ENCODE measurements at places on chromosomes 13 and 19. TPM values are rescaled to one million over a fixed set of nuclear protein-coding genes. Genes with fewer than 3 reads are reported as not detected.

Gene ZNF66
- 3.1 TPM for total RNA-seq

Gene PLVAP
- total RNA-seq, result not detected

Gene PCDH8
- not detected for total RNA-seq

Gene IGFL3
- 0.49 TPM for total RNA-seq

Gene NANOS3
- 0.49 TPM for total RNA-seq

Gene ZGLP1
- 1.8 TPM for total RNA-seq

Gene CGB5
- 0.16 TPM for total RNA-seq

Gene PRR22
- 0.49 TPM for total RNA-seq

Gene CEACAM20
- total RNA-seq, result not detected

Gene SIGLEC12
- total RNA-seq, result not detected

Gene TPGS1
- total RNA-seq, result 61.0 TPM

Gene PROZ
- total RNA-seq, result not detected

Gene URAD
- total RNA-seq, result not detected

Gene TEX26
- total RNA-seq, result not detected

Gene IL17D
- 0.16 TPM for total RNA-seq

Gene ILF3
- 112 TPM for total RNA-seq

Gene SBK3
- total RNA-seq, result 0.81 TPM

Gene ETV2
- 0.65 TPM for total RNA-seq

Gene CNFN
- total RNA-seq, result not detected

Gene ACTL9
- total RNA-seq, result not detected

Gene CYP2F1
- total RNA-seq, result not detected

Gene LILRB5
- not detected for total RNA-seq

Gene DACT3
- 9.7 TPM for total RNA-seq

Gene ERICH4
- not detected for total RNA-seq

Gene PRKACA
- total RNA-seq, result 61.8 TPM

Gene PLEKHG2
- 41.9 TPM for total RNA-seq

Gene ZNF837
- 3.2 TPM for total RNA-seq

Gene SERTAD1
- 12.8 TPM for total RNA-seq

Gene OR10H1
- total RNA-seq, result not detected

Gene SIGLECL1
- total RNA-seq, result not detected

Gene LGI4
- 1.3 TPM for total RNA-seq

Gene KIR2DL4
- total RNA-seq, result not detected

Gene ZNF439
- total RNA-seq, result 7.2 TPM

Gene SHD
- total RNA-seq, result not detected

Gene PCDH20
- total RNA-seq, result 1.5 TPM

Gene DHDH
- total RNA-seq, result not detected

Gene TNFRSF19
- 45.2 TPM for total RNA-seq

Gene TMC4
- total RNA-seq, result 0.36 TPM

Gene ZNF701
- 18.0 TPM for total RNA-seq

Gene VSTM2B
- total RNA-seq, result not detected

Gene WTIP
- 40.2 TPM for total RNA-seq

Gene TMPRSS9
- total RNA-seq, result not detected

Gene CEACAM16
- total RNA-seq, result not detected

Gene PLPPR2
- 26.5 TPM for total RNA-seq

Gene CHERP
- total RNA-seq, result 8.0 TPM

Gene OR7G3
- total RNA-seq, result not detected

Gene FPR2
- total RNA-seq, result not detected

Gene MAP2K7
- 19.5 TPM for total RNA-seq

Gene SLC10A2
- total RNA-seq, result not detected

Gene ZFR2
- total RNA-seq, result under 0.01 TPM

Measured in hair follicle dermal papilla cell (primary cell).